ENCODE measurements at places on chromosomes 11 and 22. TPM values are rescaled to one million over a fixed set of nuclear protein-coding genes. Genes with fewer than 3 reads are reported as not detected.

- no peak overlapping the region for H3K4me3 ChIP-seq
- no peaks in the 10 kb centered on the region for H3K4me1 ChIP-seq
- H3K27ac ChIP-seq = no peak overlapping the region
Measured at GRCh38 chr11:28195449-28195848, 87.3 kb downstream of the METTL15 start.

- H3K27ac ChIP-seq = no peak overlapping the region
- DNase-seq = peak; percentile 56
- H3K36me3 ChIP-seq = peaks cover 6% of the 10 kb centered on the region
- H3K4me3 ChIP-seq = no peak overlapping the region
- peaks cover 6% of the 10 kb centered on the region for H3K4me1 ChIP-seq
- H3K27me3 ChIP-seq = no peaks in the 10 kb centered on the region
Measured at GRCh38 chr22:25362215-25362882, 142.9 kb downstream of the CRYBB2 start.

DNA sequence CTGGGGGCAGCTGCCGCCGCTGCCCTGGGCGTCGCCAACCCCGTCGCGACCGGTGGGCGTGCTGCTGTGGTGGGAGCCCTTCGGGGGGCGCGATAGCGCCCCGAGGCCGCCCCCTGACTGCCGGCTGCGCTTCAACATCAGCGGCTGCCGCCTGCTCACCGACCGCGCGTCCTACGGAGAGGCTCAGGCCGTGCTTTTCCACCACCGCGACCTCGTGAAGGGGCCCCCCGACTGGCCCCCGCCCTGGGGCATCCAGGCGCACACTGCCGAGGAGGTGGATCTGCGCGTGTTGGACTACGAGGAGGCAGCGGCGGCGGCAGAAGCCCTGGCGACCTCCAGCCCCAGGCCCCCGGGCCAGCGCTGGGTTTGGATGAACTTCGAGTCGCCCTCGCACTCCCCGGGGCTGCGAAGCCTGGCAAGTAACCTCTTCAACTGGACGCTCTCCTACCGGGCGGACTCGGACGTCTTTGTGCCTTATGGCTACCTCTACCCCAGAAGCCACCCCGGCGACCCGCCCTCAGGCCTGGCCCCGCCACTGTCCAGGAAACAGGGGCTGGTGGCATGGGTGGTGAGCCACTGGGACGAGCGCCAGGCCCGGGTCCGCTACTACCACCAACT lies 1.0 kb downstream of the FUT4 start:
- H3K36me3 ChIP-seq = peaks cover 7% of the 10 kb centered on the region
- no peak overlapping the region for H3K27ac ChIP-seq
- peaks cover 5% of the 10 kb centered on the region for H3K4me1 ChIP-seq

DNA sequence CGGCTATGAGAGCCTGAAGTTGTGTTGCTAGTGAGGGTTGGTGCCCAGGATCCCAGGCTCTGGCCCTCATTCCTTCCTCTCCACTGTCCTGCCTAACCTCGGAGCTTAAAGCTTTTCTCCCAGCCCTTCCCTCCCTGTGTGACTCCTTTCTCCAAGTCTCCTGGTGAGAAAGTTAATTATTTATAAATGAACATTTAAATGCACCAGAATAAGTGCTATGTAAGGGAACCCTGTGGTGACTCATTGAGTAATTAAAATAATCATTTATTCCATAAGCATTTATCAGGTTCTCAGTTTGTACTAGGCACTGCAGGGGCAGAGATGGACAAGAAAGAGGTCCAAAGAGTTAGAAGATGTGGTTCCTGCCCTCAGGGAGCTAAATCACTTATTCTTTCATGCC lies 89.1 kb upstream of the ISX start:
- no peaks in the 10 kb centered on the region for H3K4me1 ChIP-seq
- H3K4me3 ChIP-seq = no peak overlapping the region
- H3K27ac ChIP-seq = no peak overlapping the region
- no peaks in the 10 kb centered on the region for H3K27me3 ChIP-seq

DNA sequence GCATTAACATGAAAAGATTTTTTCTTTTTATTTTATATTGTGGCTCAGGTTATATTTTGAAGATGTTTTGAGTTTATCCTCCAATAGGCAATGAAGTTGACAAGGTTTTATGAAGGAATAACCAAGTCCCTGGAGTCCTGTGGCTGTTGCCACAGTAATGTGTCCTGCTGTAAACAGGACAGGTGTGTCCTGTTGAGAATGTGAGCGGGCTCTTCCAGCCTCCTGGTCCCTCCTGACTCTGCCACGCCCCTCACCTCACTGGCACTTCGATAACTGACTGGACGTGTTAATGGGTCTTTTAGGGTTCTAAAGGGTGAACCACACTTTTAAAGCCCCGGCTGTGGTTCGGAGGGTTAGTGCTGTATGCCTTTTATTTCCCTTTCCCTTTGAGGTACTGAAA lies 47.8 kb upstream of the OR4B1 start:
- H3K27ac ChIP-seq = no peak overlapping the region
- H3K4me3 ChIP-seq = no peak overlapping the region
- no peaks in the 10 kb centered on the region for H3K36me3 ChIP-seq
- H3K27me3 ChIP-seq = no peaks in the 10 kb centered on the region
- no peaks in the 10 kb centered on the region for H3K4me1 ChIP-seq

- DNase-seq = no peak
- H3K27me3 ChIP-seq = peaks cover 13% of the 10 kb centered on the region
- H3K4me1 ChIP-seq = no peaks in the 10 kb centered on the region
- H3K4me3 ChIP-seq = no peak overlapping the region
- no peaks in the 10 kb centered on the region for H3K36me3 ChIP-seq
Measured at GRCh38 chr11:69034123-69034867, 14.4 kb upstream of the TPCN2 start.

GRCh38 chr22:30287648-30288418 lies 1.5 kb downstream of the CASTOR1 start:
- peaks cover 6% of the 10 kb centered on the region for H3K4me1 ChIP-seq
- no peaks in the 10 kb centered on the region for H3K27me3 ChIP-seq
- no peaks in the 10 kb centered on the region for H3K36me3 ChIP-seq
- peak overlapping the region; percentile 27 for H3K27ac ChIP-seq

GRCh38 chr11:17138562-17138961 lies 61.1 kb upstream of the RPS13 start:
- H3K4me1 ChIP-seq = no peaks in the 10 kb centered on the region
- no peak overlapping the region for H3K4me3 ChIP-seq
- H3K36me3 ChIP-seq = peaks cover 60% of the 10 kb centered on the region

DNA sequence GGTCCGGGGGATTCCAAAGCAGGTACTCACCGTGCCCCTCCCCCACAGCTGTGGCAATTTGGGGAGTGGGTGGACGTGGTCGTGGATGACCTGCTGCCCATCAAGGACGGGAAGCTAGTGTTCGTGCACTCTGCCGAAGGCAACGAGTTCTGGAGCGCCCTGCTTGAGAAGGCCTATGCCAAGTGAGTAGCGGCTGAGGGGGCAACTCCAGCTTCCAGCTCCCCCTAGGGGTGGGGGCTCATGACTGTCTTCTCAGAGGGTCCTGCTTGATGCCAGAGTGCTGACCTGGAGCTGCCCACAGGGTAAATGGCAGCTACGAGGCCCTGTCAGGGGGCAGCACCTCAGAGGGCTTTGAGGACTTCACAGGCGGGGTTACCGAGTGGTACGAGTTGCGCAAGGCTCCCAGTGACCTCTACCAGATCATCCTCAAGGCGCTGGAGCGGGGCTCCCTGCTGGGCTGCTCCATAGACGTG lies 4.2 kb downstream of the CAPN1 start:
- peaks cover 76% of the 10 kb centered on the region for H3K36me3 ChIP-seq
- H3K27ac ChIP-seq = no peak overlapping the region
- peaks cover 11% of the 10 kb centered on the region for H3K4me1 ChIP-seq
- H3K4me3 ChIP-seq = no peak overlapping the region

Gene MSANTD2
- total RNA-seq = 15.3 TPM

Gene ELF5
- not detected for total RNA-seq

Gene SAA2
- 12.2 TPM for total RNA-seq

Gene PKDREJ
- total RNA-seq = not detected

Gene GAB4
- not detected for total RNA-seq

Gene F2
- total RNA-seq = not detected
